ENCODE measurements at places on chromosomes 5 and 9. TPM values are rescaled to one million over a fixed set of nuclear protein-coding genes. Genes with fewer than 3 reads are reported as not detected.

The WNK2 gene
- 173 TPM for total RNA-seq

The PTGES gene
- 0.66 TPM for total RNA-seq

DNA sequence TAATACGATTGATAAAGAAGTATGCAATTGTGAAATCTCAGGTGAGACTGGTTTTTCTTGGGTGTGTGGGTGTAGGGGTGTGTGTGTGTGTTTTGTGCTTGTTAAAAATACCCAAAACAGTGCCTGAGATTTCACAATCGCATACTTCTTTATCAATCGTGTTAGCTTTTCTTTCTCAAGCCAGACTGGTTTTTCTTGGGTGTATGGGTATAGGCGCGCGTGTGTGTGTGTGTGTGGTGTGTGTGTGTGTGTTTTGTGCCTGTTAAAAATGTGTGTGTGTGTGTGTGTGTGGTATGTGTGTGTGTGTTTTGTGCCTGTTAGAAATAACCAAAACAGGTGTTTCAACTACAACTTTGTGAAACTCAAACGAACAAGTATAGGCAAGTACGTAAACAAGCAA lies 53.7 kb downstream of the CERT1 start:
- DNase-seq = peak; percentile 15

DNA sequence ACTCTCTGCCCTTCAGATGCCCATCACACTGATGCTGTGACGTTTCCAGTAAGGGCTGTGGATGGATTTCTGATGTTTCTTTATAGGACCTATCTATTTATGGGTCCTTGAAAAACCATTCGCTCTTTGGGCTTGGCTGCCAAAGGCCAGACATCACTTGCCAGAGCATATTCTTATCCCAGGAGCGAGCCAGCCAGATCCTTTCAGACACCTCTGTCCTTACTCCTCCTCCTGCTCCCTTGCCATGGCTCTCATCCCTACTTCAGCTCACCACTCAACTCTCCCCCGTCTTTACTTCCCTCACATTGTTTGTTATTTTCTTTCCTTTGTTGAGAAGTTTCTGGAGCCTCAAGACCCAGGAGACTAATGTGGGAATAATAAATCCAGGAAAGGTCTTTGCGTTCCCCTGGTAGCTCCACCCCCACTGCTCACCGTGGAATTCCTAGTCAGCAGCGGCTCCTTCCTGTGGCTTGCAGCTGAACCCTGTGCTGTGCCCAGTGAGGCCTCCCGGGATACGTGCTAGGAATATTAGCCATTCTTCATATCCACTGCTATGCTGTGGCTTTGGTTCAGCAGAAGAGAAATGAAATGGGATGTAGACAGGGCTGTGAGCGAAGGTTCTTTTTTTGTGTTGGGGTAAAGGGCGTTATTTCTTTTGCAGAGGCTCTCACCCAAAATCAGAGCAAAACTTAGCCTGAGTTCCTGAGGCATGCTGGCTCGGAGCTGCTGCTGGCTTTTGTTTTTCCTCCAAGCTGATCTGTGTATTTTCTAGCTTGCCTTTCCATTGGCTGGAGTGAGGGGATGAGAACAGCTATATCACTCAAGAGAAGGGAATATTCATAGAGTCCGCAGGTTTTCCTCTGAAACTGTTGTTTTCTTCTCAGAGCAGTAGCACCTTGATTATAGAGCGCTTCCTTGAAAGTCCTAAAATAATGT lies 171.1 kb downstream of the SAXO1 start:
- no peak for DNase-seq

The GRM6 gene
- not detected for total RNA-seq

- no peak for DNase-seq
Observed at GRCh38 chr9:82991671-82992070, 71.3 kb downstream of the RASEF start.

DNA sequence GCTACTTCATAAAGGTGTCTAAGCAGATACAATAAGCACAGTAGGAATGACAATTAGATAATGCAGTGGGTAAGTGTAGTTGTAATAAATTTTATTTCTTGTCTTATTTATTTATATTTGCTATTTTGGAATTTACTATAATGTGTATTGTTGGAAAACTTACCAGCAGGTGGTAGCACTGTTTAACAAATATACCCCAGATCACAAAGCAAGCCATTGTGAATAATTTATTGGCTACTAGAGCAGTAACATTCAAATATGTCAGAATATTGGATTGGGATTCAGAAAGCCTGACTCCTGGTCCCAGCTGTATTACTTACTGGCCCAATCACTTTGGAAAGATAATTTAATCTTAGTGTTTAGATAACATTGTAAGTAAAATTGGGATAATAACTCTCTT lies 78.0 kb downstream of the ISOC1 start:
- DNase-seq = no peak

The WDR38 gene
- 0.78 TPM for total RNA-seq
